Stimulated activated CD4-positive, alpha-beta T cell treated with anti-CD3 and anti-CD28 coated beads, Interleukin-4, amount 100 ng/mL, for 24 hours (primary cell): ENCODE measurements at places on chromosomes 7 and 10.

- no peak for DNase-seq
Measured at GRCh38 chr10:80444124-80444523, 10.0 kb upstream of the TSPAN14 start.

- no peak for DNase-seq
Measured at GRCh38 chr10:13699216-13699615, 112.5 kb downstream of the PRPF18 start.

- no peak for DNase-seq
Measured at GRCh38 chr10:7444551-7445121, 33.8 kb upstream of the SFMBT2 start.

- no peak for DNase-seq
Measured at GRCh38 chr10:102701272-102701671, 12.9 kb downstream of the ARL3 start.

GRCh38 chr7:143227806-143228205 is 6.0 kb downstream of the TAS2R40 start:
- DNase-seq = no peak

GRCh38 chr7:34036051-34036920 is 130.9 kb downstream of the BMPER start:
- DNase-seq = no peak

GRCh38 chr7:988426-988911 is 5.5 kb downstream of the CYP2W1 start:
- no peak for DNase-seq

DNA sequence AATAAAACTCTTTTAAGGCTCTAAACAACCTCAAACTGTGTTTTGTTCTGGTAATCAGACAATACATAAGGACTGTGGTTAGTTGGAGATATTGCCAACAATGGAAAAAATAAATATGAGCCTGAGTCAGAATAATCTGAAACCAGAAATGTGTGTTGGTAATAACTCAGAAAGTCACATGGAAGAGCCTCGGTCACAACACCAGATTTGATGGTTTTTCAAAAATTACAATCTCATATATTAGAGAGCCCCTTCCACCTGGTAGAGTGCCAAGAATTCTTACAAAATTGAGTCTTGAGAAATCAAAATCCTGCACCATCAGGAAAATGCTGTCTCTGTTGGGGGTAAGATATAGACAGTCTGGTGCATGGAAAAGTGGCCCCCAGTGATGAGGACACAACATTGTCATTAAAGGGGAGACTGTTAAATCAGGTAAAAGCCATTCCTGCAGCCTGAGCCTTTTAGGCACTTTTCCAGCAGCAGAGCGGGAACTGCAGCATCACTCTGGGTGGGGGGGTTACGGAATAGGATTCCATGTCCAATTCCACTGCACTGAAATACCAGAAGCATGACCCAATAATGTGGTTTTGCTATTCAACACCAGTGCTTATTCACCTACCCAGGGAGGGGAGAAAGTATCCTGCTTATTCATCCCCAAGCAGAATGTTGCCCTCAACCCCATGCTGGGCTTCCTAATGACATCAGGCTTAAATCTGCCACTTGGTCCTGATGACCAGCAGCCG is 9.5 kb upstream of the ADAM12 start:
- DNase-seq = no peak

- DNase-seq = peak; percentile 84
Measured at GRCh38 chr10:98446661-98447221, at the start of gene HPS1. Gene HPS1, minus strand, starts transcription at chr10:98446935. Its CDS starts 3,695 bp downstream, at chr10:98443240.

DNA sequence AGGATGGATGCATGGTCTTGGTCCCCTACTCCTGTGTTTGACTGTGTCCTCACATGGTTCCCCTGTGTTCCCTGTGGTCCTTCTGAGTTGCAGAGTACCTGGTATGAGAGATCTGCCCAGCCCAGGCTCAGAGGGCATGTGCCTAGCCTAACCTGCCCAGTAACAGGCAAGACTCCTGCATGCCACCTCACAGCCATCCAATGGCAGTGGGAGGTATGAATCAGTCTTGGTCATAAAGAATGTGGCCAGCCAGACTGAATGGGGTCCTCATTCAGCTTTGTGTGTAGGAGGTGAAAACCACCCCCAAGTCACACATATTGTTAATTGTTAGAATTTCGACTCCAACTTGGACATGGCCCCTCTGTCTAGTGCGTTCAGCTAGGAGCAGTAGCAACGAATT is 17.2 kb upstream of the GPR158 start:
- no peak for DNase-seq

GRCh38 chr7:13104128-13104527 is 416.7 kb downstream of the ARL4A start:
- DNase-seq = no peak

DNA sequence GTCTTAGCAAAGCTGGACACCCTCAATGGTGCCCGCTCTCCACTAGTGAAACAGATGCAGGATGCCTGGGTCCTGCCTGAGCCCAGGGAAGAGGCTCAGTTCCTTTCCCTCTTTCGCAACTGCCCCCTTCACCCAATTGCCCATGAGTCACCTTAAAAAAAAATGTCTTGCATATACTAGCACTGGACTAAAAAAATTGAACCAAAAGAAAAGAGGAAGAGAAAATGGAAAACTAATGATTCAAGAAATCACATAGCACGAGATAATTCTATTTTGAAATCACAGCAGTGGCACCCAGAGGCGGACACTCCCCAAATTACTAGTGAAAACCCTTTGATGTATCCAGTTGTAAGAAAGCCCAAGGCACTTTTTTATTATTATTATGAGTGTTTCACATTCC is 972.5 kb downstream of the LRMDA start:
- DNase-seq = no peak

GRCh38 chr10:43396928-43397624 is 11.9 kb downstream of the HNRNPF start:
- peak; percentile 82 for DNase-seq

- no peak for DNase-seq
Measured at GRCh38 chr10:4001811-4002210, 216.8 kb upstream of the KLF6 start.

DNA sequence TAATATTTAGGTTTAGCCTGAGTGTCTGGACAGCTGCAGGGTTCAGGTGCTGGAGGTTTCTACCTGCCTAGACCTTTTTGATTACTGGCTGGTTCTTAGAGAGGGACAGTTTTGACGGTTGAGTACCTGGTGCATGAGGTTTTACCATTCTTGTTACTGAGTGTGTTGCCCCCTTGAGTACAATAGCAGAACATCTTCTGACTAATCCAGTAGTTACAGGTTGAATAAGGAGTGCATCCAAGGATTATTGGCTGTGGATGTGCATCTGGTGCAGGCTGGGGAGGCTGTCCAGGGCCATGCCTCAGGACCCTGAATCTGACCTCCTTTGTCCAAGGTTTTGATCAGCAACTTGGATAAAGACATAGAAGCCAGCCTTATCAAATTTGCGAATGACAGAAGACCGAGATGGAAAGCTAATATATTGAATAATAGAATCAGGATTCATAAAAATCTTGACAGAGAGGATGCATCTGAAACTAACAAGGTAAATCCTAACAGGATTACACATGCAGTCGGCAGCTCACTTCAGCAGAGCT is 23.1 kb downstream of the PLPP4 start:
- no peak for DNase-seq

GRCh38 chr7:128788446-128789412 is 3.0 kb upstream of the CCDC136 start:
- no peak for DNase-seq

DNA sequence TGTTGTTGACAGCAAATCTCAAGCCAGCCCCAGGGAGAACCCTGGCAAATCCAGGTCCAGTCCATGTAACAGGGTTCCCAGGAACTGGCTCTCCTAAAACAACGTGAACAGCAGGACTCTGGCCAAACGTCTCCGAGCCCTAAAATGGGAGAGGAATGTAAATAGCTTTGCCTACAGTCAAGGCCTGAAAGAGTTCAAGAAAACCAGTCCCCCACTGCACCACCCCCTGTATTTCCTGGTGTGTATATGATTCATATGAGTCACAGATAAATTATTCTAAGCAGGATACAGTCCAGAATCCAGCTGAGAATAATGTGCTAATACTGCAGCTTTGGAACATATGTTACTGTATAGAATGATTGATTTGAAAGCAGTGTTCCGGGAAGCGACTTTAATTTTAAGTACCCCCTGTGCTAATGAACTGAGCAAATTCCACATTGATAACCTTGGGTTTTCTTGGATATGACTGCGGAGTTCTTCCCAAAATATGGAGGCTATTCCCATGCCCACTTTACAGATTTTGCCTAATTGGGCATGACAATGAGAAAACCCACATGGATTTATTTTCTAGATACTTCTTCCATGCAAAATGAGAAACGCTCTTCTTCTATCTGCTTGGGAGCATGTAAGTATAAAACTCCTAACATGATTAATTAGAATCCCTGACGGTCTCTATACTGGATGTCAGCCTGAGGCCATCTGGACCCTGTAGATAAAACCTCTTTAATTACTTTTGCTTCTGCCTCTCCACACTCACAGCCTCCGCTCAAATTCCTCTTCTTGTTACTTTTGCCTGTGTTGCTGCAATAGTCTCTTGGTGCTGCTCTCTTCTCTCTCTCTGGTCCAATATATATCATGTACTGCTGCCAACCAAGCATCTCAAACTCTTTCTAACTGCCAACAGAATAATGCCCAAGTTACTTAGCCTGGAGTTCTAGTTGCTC is 50.2 kb downstream of the LAMB4 start:
- no peak for DNase-seq

DNA sequence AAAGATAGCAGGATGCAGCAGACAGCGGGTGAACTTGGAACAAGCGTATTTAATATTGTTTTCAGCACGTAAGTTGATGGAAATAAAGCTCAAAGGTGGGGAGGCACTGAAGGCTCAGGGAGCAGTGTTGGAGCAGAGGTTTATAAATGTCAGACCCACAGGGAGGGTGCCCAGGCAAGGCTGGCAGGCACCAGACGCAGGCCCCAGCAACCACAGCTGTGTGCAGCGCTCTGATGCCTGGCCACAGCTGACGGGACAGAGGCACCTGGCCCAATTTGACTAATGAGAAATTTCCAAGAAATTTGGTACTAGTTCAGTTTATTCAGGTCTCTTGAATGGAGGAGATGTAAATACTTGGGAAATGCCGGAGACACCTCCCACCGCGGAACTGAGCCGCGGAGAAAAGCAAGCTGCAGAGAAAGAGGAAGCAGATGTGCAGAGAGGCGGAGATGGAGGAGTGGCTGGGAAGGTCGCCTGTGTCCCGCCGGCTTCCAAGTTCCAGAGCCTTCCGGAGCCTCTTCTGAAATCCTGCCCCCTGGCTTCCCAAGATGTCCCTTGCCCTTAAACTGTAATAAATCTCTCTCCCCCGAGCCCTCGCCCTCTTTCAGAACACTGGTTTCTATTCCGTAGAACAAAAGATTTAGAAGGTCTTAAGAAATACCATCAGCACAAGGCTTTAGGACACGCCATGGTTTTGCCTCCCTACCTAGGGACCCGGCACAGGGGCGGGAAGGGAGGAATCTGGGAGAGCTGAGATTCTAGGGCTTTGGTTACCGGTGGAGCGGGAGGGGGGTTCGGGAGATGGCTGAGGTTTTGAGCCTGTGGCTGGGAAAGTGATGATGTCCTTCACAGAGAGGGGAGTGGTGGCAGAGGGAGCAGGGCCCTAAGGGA is 38.4 kb upstream of the PLXNA4 start:
- no peak for DNase-seq

DNA sequence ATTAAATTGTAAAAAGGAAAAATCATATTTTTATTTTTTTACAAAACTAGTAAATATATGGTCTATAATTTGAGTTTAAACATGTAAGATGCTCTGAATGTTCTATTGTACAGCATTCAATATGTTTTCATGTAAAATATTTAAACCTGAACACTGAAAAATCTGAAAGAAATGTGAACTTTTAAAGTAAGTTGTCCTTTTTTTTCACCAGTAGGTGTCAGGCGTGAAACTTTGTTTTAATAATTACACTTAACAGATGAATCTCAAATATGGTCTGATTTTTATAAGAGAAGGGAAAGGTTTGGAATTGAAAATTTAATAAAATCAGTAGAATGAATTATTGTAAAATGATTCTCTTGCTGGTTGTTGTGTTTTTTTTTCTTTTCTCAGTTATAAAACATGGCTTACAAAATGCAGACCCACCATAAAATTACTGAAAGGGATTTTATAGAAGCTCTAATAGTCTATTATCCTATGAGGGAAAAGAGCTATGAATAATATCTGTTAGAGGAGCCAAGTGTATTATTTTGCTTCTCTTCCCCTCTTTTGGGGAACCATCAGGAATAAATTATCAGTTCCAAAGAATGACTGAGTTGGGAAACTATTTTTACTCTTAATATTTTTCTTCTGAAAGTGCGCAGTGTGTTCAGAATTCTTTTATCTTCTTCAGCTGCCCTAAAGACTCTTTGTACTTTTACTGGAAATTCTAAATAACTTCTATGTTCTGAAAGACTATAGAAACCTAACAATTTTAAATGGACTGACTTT is 217.7 kb upstream of the FZD1 start:
- DNase-seq = no peak

- no peak for DNase-seq
Measured at GRCh38 chr7:155709453-155709852, 65.0 kb downstream of the RBM33 start.

GRCh38 chr10:102650655-102651454 is 6.6 kb downstream of the TRIM8 start:
- no peak for DNase-seq

DNA sequence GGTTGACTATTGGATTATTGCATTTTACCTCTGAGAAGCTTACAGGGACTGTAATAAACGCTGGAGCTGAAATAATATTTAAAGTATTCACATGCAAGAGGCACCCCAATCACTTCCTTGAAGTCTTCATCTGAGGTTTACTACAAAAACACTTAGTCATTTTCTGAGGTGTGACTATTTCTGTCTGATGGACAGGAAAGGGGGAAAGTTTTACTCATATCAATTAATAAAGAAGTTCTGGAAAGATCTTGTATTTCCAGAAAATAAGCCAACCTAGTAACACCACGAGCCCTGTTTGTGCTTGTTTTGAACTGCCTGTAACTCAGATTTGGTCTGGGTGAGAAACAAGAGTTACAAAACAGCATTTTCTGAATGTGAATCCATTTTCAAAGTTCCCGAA is 63.9 kb upstream of the PRKCQ start:
- peak; percentile 35 for DNase-seq

DNA sequence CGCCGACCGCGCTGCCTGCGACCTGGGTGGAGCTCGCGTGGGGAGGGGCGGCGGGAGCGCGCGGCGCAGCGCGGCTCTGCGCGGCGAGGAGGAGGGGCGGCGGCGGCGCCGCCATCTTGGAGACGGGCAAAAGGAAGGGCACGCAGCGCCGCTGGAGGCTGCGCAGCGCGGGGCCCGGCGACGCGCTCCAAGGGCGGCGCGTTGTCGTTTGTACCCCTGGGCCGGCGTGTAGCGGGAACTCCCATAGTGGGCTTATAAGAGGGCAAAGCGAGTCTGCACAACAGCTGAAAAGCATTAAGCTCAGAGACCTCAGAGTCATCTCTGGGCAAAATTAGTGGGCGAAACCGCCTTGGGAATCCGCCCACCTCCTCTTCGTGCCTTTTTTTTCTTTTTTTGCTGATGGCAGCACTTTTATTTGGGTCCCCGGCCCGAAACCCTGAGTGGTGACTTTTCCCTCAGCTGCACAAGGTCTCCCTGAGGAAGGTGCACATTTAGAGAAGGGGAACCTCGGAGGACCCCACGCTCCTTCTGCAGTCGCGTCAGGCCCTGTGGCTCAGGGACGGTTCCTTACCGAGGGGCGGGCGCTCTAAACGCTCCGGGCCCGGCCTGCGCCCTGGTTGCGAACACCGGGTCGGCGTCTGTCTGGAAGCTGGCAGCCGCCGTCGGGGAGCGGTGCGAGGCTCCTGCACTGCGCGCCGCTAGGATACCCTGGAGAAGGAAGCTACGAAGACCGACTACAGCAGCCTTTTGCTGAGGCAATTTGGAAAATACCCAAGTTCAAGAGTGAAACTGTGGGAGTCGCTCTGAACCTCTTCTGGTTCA is 428 bp upstream of the MCMBP start:
- DNase-seq = peak; percentile 88
